Tibial nerve (tissue), 4 donors: ENCODE measurements at places on chromosomes 3 and 15. TPM values are rescaled to one million over a fixed set of nuclear protein-coding genes. Genes with fewer than 3 reads are reported as not detected.

Gene GRM7
- total RNA-seq: 0.22 TPM

Gene RTP1
- total RNA-seq: not detected

Gene FANCD2OS
- not detected for total RNA-seq

DNA sequence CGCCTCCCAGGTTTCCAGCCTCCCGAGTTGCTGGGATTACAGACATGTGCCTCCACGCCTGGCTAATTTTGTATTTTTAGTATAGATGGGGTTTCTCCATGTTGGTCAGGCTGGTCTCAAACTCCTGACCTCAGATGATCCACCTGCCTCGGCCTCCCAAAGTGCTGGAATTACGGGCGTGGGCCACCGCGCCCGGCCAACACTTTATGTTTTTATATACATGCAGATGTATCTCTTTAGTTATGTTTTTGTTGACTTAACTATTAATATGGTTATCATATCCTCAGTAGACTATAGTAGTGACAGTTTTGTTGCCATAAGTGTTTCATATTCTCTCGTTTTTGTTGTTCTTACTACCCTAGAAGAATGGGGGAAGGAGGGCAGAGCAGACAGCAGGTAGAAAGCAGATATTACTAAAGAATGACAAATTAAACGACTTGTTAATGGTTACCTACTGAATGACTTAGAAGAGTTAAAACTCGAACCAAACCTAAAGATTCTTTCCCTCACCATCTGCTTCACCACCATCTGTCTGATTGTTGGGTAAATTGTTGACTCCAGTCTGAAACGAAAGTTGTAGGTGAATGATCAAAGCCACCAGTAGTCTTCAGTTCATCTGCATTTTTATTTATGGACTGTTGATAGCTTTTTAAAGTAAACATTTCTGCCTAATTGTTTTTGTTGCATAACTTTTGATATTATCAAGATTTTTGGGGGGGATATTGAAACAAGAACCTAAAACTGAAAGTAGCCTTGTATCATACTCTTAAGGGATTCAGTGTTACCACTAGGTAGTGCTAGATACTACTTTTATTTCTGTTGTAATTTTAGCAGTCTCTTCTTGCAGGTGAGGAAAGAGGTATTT lies 89.3 kb downstream of the RASA2 start:
- DNase-seq: no peak

GRCh38 chr15:38474155-38474757 lies 20.3 kb downstream of the FAM98B start:
- no peak for DNase-seq

- no peak for DNase-seq
These were observed 21.0 kb downstream of the DUOX2 start for GRCh38 chr15:45093013-45093412.

- no peak for DNase-seq
These were observed 179.9 kb downstream of the PLOD2 start for GRCh38 chr3:145981056-145981455.

DNA sequence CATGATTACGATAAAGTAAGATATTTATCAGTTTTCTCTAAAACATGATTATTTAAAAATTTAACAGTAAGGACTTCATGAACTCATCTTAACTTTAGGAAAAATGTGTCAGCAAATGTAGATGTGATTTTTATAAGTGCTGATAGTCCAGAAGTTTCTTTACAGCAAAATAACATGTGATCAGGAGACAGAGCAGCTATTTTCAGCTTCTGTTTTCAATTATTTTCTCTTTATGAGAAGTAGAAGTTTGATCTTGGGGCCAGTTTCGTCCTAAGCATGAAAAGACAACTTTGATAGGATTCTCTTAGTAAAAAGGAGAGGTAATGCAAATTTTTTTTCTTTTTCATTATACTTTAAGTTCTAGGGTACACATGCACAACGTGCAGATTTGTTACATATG lies 96.5 kb upstream of the TSPAN3 start:
- DNase-seq: no peak
